Fibroblast of skin of right quadriceps (primary cell): ENCODE measurements at places on chromosomes 4 and X.

DNA sequence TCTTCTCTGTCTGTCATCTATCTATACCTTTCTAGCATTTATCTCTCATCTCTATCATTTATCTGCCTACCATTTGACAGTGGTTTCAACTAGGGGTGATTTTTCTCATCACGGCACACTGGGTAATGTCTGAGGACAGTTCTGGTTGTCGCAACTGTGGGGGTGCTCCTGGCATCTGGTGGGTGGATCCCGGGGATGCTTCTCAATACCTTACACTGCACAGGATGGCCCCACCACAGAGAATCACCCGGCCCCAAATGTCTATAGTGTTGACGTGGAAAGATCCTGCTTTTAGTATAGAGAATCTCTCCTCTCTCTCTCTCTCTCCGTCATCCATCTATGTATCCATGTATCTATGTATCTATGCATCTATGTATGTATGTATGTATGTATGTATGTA lies 7.2 kb downstream of the P2RY8 start:
- no peak for DNase-seq

DNA sequence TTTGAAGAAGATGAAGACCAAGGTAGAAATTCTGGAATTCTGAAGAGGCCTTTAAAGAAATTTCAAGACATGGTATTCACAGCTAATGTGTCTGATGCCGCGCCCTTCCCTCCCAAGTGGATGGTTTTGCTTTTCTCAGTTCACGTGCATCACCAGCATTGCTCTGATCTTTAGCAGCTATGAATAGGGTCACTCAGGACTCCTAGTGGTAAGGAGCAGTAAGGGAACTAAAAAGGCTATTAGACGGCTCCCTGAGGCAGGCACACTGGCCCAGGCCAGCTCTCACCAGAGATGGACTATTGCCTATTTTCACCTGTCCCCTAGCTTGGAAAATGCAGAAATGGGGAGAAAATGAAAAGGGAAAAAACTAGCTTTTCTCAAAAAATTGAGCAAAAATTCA lies 447.5 kb upstream of the RASGEF1B start:
- no peak for DNase-seq

DNA sequence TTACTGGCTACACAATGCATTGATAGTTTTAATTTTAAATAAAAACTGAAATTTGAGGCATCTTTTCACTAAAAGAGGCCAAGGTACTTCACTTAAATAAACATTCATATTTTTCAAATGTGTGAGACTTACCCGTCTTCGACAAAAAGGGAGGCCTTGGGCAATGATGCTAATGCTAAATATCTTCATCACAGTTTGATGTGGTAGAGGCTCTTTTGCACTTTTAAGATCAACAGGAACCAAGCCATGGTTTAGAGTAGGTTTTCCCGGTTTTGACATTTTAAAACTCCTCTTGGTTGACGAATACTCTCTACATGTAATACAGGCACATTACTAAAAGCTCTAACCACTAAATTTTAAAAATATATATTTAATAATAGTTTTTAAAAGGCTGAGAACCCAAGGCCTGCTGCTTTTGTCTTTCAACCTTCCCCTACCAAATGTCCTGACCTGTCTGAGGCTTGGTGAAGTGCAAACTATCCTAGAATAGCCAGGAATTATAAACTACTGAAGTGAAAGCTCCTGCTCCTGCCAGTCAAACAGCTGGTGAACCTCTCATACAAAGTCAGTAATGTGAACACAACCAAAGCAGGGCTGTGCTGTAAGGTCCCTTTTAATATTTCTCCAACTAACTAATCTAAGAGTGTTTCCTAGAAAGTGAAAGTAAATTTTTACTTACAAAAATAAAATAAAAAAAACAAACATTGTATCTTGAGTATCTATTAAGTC lies 153.7 kb downstream of the FBXW7 start:
- no peak for DNase-seq

GRCh38 chr4:142372530-142373260 lies 473.4 kb downstream of the INPP4B start:
- DNase-seq = no peak

- DNase-seq = no peak
These were observed 48.0 kb downstream of the ETNPPL start for GRCh38 chr4:108714880-108715279.

GRCh38 chr4:89803915-89804314 lies 33.0 kb downstream of the SNCA start:
- no peak for DNase-seq

DNA sequence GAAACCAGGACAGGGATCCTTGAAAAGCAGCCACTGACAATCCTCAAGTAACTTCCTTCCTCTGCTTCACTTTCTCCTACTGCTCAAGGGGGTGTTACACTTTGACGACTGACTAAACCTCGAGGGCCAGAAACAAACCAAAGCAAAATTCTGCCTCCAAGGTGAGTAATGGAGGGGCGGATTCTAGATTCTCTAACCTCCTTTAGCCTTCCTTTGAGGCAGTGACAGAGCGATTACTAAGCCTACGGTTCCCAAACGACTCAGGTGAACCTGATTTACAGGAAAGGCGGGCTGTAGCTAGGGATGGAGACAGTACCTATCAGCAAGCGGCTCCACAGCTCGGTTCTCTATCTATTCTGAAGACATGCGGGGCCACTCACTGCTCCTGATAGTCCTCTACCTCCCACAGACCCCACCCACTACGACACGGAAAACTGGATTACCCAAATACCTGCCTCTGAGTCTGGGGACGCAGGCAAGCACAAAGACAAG lies 487 bp downstream of the TBCK start:
- DNase-seq = peak; percentile 44

DNA sequence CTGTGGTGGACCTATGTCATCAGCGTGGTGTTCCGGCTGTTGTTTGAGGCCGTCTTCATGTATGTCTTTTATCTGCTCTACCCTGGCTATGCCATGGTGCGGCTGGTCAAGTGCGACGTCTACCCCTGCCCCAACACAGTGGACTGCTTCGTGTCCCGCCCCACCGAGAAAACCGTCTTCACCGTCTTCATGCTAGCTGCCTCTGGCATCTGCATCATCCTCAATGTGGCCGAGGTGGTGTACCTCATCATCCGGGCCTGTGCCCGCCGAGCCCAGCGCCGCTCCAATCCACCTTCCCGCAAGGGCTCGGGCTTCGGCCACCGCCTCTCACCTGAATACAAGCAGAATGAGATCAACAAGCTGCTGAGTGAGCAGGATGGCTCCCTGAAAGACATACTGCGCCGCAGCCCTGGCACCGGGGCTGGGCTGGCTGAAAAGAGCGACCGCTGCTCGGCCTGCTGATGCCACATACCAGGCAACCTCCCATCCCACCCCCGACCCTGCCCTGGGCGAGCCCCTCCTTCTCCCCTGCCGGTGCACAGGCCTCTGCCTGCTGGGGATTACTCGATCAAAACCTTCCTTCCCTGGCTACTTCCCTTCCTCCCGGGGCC lies 1.2 kb downstream of the GJB1 start:
- no peak for DNase-seq

- DNase-seq = peak; percentile 43
These were observed 106.6 kb upstream of the ATP6AP2 start for GRCh38 chrX:40474205-40474626.

- DNase-seq = no peak
These were observed 5.5 kb downstream of the PORCN start for GRCh38 chrX:48514126-48514806.

DNA sequence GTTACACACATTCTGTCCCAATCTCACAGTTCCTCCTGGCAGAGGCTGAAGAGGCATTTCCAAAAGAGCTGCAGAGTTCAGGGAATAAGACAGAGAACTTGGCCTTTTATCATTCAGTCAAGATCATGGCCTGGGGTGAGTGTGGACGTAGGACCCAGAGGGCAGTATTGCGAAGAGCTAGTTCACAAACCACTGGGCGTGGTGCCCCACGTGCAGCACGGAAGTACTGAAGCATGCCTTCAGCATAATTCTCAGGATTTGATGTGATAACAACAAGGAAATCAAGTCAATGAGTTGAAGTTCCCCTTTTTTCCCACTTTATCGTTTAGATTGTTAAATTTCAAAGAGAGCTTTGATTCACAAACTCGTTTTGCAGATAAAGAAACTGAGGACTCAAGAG lies 117.7 kb downstream of the RELL1 start:
- DNase-seq = no peak

DNA sequence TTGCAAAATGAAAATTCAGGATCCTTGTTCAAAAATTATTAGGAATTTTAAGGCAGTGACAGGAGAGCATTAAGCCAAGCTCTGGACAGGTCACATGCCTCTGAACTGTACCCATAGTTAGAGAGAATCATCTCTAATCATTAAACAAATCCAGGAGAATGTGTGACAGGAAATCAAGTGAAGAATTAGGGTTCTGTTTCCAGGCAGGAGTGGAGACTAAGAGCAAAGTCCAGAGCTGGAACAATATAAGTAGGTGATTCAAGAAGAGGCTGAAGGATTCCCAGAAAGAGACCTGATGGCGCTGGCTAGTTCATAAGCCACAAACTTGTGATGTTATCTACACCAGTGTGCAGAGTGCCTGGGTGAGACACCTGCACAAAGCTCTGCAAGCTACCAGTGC lies 104.6 kb upstream of the PRKG2 start:
- DNase-seq = no peak

DNA sequence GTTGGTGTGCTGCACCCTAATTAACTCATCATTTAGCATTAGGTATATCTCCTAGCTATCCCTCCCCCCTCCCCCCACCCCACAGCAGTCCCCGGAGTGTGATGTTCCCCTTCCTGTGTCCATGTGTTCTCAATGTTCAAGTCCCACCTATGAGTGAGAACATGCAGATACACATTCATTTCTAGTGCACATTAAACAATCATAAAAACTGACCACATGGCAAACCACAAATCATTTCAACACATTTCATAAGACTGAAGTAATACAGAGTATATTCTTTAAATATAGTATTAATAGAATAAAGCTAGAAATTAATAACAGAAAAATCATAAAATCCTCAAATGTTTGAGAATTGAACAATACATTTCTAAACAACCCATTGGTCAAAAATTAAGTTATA lies 34.1 kb downstream of the PRKG2 start:
- peak; percentile 39 for DNase-seq

- no peak for DNase-seq
These were observed 80.2 kb downstream of the GRIA2 start for GRCh38 chr4:157300701-157301100.

GRCh38 chr4:622071-622995 lies 3.0 kb upstream of the PDE6B start:
- DNase-seq = no peak

GRCh38 chr4:169266081-169266480 lies 4.7 kb downstream of the SH3RF1 start:
- peak; percentile 41 for DNase-seq

GRCh38 chrX:51151734-51152133 lies 180.9 kb upstream of the NUDT10 start:
- DNase-seq = no peak

GRCh38 chrX:1449823-1450149 lies 2.9 kb downstream of the ASMTL start:
- DNase-seq = no peak

GRCh38 chr4:1245481-1246051 lies 3.4 kb downstream of the CTBP1 start:
- no peak for DNase-seq
